ENCODE measurements at places on chromosomes 12 and 14.

DNA sequence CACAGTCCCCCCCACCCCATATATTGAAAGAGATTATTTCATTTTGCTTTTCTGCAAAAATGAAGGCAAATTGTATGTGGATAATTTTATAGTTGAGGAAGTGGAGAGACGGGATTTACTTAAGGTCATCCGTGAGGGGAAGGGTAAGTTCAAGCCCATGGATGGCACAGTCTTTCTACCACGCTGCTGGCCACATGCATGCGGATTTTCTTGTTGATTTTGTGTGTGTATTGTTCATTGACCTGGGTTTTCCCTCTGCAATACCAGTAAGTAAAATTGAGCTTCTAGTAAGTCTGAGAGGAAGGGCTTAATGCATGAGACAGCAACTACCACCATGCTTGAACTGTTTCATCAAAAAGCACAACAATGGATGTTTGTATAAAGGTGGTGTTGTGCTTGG is 35.1 kb downstream of the ACACB start:
- no peak for DNase-seq

DNA sequence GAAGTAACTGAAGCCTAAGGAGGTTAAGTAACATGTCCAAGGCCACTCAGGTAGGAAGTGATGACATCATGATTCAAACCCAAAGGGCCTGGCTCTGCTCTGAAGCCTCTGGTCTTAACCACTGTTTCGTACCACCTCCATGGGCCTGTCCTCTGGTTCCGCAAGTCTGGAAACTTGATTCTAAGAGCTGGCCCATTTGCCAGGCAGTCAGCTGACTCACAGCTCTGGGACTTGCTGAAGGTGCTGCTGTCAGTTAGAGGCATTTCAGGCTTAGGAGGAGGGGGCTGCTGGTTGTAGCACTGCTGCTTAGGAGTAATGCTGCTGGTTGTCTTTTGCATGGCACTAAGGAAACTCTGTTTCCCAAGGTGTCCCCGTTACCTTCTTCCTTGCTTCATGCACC is 7.9 kb downstream of the NRXN3 start:
- DNase-seq = no peak

DNA sequence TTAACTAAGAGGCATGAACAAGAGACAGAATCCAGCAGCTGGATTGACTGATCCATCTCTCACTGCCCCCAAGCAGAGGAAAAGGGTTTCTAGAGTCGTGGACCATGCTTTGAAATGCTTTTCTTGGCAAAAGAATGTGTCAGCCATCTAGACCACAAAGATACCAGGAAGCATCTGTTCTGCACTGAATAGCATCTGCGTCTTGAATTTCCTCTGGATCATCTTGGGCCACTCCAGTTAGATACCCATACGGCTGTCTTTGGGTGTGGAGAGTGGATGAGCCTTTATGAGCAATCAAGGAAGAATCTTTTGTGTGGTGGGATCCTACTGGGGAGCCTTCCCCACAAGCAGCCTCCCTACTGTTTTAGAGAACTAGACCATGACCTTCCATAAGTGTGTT is 16.0 kb upstream of the RFX4 start:
- no peak for DNase-seq

DNA sequence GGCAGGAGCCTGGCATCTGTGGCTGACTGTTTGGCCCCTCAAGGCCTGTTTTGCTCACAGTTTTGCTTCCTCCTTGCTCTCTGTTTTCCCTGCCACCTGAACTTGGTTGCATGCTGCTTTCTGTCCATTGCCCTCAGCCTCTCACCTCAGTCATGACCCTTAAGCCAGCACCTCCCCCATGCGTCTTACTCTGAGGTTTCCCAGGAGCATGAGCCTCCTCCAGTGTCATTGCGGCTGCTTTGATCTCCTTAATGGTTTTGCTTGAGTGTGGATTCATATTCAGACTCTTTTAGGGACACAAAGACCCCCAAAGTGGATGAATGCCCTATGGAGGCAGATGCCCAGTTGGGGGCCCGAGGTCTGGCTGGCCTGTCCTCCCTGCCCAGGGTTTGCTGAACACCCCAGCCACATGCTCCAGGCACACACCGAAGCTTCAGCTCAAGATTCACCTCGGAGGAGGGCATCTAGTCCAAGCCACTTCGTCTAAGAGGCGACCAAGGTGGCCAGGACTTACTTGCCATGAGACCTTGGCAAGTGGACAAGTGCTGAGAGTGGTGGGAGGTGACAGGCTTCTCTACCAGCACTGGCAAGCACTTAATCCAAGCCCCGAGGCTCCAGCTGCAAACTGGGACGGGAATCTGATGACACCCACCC is 95.4 kb upstream of the DIO3 start:
- DNase-seq = no peak

- no peak for DNase-seq
Observed at GRCh38 chr12:67747869-67748742, 99.6 kb downstream of the DYRK2 start.

DNA sequence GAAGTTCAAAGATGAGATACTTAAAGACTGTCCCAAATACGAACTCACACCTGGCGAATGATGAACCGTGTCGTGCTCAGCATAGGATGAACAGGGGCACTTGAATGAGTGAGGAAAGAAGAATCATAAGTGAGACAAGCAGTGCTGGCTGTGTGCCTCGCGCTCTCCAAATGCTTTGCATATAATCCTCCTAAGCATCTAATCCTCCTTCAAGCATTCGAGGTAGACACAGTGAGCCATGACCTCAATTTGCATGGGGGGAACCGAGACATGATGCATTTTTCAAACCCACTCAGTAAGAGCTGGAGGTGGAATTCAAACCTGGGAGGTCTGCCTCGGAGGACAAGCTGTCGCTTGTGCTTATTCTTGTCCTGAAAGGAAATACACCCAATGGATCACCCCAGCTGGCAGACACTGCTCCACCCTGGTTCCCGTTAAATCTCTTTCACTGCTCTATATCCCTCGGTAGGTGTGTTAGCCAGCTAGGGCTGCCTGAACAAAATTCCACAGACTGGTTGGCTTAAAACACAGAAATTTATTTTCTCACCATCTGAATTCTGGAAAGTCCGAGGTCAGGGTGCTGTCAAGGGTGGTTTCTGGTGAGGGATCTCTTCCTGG is 274.0 kb downstream of the SLC15A4 start:
- no peak for DNase-seq

DNA sequence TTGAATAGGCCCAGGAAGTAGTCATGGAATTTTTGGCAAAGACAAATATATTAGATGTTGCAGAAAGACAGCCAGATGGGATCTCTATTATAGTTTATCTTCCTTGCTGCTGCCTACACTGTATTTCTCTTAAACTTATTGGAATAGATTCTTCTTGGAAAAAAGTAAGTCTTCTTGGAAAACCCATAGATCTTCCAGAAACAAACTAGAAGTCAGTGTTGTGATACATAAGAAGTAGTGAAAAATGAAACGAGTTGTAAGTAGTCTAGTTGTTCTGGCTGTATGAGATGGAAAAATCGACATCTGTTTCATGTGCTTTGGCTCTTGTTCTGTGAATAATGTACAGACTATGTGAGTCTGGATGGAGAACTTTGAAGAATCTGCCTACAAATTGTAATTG is 29.0 kb downstream of the GLIPR1L2 start:
- DNase-seq = no peak

GRCh38 chr12:6113691-6114475 is 10.6 kb downstream of the VWF start:
- no peak for DNase-seq

DNA sequence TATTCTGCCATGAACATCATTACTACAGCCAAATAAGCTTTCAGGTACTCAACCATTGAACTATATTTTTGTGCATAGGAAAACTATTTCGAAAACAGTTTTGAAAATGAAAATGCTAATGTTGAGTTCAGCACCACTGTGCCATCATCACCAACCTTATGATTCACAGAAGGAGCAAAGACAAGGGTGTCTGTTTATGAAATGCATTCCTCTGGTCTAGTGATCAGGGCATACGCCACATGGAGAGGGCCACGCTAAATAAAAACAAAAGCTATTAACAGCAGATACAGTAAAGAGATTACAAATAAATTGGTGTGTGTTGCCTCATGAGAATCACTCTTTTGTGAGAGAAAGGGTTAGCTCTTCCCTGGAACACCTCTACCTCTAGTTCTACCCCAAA is 43.2 kb upstream of the BMAL2 start:
- no peak for DNase-seq

Measured in neuronal stem cell (in vitro differentiated cells).